ENCODE measurements at places on chromosomes 11 and 22.

DNA sequence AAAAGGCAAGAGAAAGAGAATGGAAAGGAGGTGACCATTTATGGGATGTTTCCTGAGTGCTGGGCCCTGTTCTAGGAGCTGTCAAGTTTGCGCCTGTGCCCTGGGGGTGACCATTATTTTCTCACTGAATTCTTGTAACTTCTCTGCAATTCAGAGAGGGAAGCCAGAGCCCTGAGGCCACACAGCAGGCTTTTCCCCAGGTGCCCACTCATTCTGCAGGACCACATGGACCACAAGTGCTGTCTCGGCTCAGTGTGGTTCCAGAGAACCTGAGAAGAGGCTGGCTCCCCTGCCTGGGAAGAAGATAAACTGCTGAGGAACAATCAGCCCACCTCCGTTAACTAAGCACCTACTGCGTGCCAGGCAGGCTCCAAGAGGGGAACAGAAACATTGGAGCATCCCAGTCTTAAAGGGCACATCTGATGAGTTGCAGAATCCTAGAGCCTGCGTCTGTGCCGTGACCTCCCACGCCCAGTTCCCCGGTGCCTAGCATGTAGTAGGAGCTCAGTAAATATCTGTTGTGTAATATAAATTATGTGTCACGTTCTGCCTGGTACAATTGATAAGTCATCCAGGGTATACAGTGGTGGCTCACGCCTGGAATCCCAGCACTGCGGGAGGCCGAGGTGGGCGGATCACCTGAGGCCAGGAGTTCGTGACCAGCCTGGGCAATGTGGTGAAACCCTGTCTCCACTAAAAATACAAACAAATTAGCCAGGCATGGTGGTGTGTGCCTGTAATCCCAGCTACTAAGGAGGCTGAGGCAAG is 31.6 kb upstream of the CRYBB3 start:
- no peak for DNase-seq

DNA sequence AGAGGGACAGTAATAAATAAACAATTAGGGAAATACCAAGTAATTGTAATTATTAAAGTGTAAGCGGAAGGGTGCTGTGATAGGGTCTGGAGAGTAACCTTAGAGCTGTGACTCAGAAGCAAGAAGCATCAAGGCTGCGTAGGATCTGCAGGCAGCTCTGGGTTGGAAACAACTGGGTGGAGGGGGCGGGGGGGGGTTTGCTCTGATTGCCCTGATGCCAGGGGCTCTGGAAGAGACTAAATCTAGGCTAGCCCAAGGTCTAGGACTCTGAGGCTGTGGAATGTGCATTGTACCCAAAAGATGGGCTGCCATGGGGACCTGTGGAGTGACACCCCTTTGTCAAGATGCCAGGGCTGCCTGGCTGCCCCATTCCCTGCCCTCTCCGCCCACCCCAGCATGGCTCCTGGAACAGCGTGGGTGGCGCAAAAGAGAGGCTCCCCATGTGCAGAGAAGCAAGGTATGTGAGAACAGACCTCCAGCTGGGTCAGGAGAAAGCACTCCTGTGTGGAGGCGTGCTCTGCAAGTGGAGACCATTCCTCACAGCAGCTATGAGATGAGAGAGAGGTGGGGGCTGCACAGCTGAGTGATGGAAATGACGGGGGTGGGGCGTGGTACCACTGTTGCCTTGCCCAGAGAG is 101.1 kb upstream of the CRYBB3 start:
- DNase-seq = no peak

GRCh38 chr11:2096011-2096918 is 42.9 kb downstream of the IGF2 start:
- no peak for DNase-seq

DNA sequence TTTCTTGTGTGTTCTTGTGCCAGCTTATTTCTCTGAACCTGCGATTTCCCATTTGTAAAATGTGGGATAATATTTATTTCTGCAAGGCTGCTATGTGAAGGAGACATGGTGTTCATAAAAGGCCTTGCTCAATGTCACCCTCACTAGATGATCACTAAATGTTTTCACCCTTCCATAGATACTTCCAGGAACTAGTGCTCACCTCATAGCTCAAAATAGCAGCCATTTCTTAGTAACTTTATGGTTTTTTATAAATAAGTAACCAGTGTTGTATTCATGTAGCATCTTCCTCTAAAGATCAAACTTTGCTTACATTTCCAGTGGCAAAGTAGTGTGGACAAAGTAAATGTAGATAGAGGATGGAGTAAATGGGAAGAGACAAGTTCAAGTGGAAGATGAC is 23.8 kb downstream of the SYTL2 start:
- no peak for DNase-seq

- no peak for DNase-seq
These were observed 18.5 kb upstream of the CACNG2 start for GRCh38 chr22:36722055-36722454.

- no peak for DNase-seq
These were observed 523.0 kb downstream of the METTL15 start for GRCh38 chr11:28631148-28631547.

DNA sequence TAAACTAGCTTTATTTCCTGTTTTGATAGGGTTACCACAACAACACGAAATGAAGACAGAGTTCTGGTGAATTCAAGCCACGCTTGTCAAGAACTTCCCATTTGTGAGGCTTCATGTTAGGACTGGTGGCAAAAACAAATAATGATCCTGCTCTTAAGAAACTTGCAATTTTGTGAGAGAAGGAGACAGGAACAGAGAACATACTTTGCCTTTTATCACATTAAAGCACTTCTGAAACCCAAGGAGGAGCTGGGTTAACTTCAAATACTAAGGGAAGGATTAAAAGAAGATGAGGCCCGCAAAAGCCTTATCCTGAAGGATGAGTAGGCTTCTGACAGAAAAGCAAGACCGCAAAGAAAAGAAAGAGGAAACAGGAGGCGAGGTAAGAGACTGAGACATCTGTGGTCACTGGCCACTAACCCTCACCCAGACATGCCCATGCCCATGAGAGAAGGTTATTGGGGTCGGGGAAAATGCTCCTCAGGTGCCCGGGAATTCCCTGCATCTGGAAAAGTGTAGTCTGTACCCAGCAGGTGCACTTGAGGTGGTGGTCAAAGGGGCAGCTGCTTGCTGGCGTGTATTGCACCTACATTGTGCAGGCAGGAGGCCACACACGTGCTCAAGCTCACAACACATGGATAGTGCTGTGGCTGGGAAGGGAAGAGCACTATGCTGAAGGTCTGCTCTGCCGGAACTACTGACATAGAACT is 50.5 kb downstream of the MAPK1 start:
- DNase-seq = peak; percentile 77

DNA sequence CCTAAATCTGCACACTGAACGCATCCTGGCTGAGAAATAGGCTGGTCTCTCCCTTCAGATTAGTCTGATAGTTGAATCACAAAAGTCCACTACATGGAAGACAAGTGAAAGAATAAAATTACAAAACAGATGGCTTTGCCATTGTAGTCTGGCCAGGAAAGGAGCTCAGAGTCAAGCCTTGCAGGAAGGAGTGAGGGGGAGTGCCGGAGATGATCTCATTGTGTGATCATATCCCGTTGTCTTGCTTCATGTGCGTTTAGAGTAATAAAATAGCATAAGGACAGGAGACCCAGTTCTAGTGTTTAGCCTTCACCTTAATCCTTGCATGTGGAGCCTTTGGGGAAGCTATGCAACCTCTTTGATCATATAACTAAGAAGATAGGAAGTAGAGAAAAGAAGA is 666.7 kb upstream of the RAG2 start:
- no peak for DNase-seq

GRCh38 chr22:23682827-23683355 is 7.9 kb upstream of the RGL4 start:
- DNase-seq = no peak

DNA sequence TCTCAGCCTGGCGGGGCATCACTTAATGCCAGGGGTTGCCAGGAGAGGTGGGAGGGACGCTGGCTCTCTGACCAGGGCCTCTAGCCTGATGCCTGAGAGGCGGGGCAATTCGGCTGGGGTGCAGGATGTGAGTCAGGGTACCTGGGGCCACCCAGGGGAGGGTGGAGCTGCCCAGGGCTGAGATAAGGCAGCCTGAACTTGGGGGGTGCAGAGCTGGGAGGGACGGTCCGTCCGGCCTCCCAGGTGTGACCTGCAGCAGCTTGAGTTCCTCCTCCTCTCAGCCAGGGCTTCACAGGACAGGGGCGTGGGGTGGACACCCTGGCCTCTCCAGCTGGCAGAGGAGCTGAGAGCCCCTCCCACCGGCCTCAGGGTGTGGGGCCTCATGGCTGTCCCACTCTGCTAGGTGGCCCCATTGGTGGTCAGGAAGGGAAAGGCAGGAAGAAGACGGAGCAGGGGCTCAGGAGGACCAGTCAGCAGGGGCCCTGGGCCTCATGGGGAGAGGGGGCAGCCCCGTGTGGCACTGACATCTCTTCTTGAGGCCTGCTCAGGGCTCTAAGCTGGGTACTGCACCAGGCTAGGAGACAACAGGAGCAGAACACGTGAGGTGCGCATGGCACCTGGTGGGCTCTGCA is 942 bp upstream of the RPS6KA4 start:
- no peak for DNase-seq

GRCh38 chr11:41085123-41085522 is 374.3 kb downstream of the LRRC4C start:
- no peak for DNase-seq

- DNase-seq = no peak
These were observed 5.4 kb downstream of the MTFP1 start for GRCh38 chr22:30430933-30431332.
